Activated naive CD4-positive, alpha-beta T cell treated with anti-CD3 and anti-CD28 coated beads, Interleukin-2, amount 10 ng/mL, durations not matched to agents 5 hours and 36 hours (primary cell): ENCODE measurements at places on chromosomes 7 and 10. TPM values are rescaled to one million over a fixed set of nuclear protein-coding genes. Genes with fewer than 3 reads are reported as not detected.

FEZF1 gene
- total RNA-seq: not detected

ACSL5 gene
- total RNA-seq: 56.5 TPM

AKR1C3 gene
- total RNA-seq: 11.6 TPM

TMEM213 gene
- total RNA-seq: 0.26 TPM

BAMBI gene
- total RNA-seq: 0.12 TPM

ITPRID1 gene
- not detected for total RNA-seq

TWIST1 gene
- 0.20 TPM for total RNA-seq

CACNA2D1 gene
- not detected for total RNA-seq

FOXI2 gene
- not detected for total RNA-seq

IL2RA gene
- total RNA-seq: 211 TPM

CALML3 gene
- total RNA-seq: not detected

LIPM gene
- not detected for total RNA-seq
